ENCODE measurements at places on chromosomes 1 and 21. TPM values are rescaled to one million over a fixed set of nuclear protein-coding genes. Genes with fewer than 3 reads are reported as not detected.

Gene GUCA2A
- not detected for total RNA-seq

Gene PSMB4
- total RNA-seq = 130 TPM

- H3K27me3 ChIP-seq = no peaks in the 10 kb centered on the region
- peaks cover 43% of the 10 kb centered on the region for H3K4me1 ChIP-seq
- peak overlapping the region; percentile 62 for H3K27ac ChIP-seq
- no peaks in the 10 kb centered on the region for H3K36me3 ChIP-seq
- no peak overlapping the region for H3K4me3 ChIP-seq
These were observed 191.9 kb downstream of the RERE start for GRCh38 chr1:8625491-8625890.

DNA sequence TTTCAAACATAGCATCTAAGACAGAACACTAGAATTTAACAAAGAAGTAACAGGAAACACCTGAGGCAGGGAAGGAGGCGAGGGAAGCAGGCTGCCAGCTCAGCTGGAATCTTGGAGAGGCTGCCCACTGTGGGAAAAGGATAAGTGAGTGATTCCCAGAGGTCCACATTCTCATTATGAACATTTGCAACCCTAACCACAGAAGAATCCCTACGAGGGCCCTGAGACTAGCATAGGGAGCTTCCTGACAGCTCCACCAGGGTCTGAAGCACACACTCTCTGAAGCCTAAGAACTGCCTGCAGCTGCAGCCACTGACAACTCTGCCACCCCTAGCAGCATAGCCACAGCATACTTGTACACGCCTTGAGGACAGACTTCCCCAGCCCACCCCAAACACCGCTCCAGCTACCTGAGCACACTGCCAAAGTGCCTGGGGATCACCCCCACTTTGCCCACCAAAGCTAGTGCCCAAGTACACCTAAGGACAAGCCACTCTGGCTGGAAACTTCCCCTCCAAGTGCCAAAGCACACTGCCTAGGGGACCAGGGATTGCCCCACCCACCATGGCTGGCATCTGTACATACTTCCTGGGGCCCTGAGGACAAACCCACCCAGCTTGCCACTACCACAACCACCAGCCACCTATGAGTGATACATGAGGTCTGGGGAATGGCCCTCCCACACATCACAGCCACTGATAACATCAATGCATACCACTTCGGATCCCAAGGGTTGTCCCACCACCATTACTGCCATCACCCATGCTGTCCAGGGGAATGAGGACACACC lies 76.6 kb upstream of the GUCA2A start:
- no peak overlapping the region for H3K4me3 ChIP-seq
- no peaks in the 10 kb centered on the region for H3K4me1 ChIP-seq
- no peaks in the 10 kb centered on the region for H3K27me3 ChIP-seq
- no peak overlapping the region for H3K27ac ChIP-seq
- H3K36me3 ChIP-seq = no peaks in the 10 kb centered on the region

DNA sequence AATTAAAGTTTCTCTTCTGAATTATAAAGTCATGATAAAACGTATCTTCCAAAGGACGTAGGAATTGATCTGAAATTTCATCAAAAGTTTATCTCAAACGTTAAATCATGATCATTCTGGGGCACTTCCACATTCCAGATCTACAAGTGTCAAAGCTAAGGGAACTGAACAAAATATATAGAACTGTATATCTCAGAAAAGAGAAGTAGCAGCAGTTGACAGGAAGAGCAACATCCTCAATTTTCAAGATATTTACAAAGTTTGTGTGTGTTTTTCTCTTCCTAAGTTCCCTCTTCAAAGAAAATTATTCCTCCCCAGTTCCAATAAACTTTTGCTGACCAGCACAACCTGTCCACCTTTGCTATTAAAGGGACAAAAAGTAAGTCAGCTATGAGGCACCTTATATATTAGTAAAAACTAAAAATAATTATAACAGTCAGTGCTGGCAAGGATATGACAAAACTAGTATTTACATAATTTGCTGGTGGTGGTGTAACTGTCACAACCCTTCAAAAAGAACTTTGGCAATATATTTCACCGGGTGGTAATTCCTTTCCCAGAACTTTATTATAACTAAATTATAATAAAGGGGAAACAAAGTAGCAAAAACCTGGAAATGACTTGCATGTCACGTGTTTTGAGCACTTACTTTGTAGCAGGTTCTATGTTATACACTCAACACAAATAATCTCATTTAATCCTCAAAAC lies 38.5 kb upstream of the EYA3 start:
- no peak for DNase-seq
- no peaks in the 10 kb centered on the region for H3K27me3 ChIP-seq
- no peak overlapping the region for H3K4me3 ChIP-seq
- no peak overlapping the region for H3K27ac ChIP-seq
- no peaks in the 10 kb centered on the region for H3K36me3 ChIP-seq

- H3K27ac ChIP-seq = no peak overlapping the region
- H3K4me1 ChIP-seq = no peaks in the 10 kb centered on the region
- no peaks in the 10 kb centered on the region for H3K27me3 ChIP-seq
- no peaks in the 10 kb centered on the region for H3K36me3 ChIP-seq
These were observed 170.7 kb downstream of the IER5 start for GRCh38 chr1:181259026-181259745.

- H3K4me3 ChIP-seq = no peak overlapping the region
- no peak for DNase-seq
- H3K27ac ChIP-seq = no peak overlapping the region
- H3K36me3 ChIP-seq = no peaks in the 10 kb centered on the region
- no peaks in the 10 kb centered on the region for H3K4me1 ChIP-seq
These were observed 5.0 kb downstream of the MYOCOS start for GRCh38 chr1:171627020-171627419.

GRCh38 chr1:54421101-54421504 lies 14.9 kb upstream of the SSBP3 start:
- DNase-seq = no peak
- H3K27ac ChIP-seq = no peak overlapping the region
- no peaks in the 10 kb centered on the region for H3K27me3 ChIP-seq
- H3K4me3 ChIP-seq = no peak overlapping the region
- no peaks in the 10 kb centered on the region for H3K4me1 ChIP-seq

DNA sequence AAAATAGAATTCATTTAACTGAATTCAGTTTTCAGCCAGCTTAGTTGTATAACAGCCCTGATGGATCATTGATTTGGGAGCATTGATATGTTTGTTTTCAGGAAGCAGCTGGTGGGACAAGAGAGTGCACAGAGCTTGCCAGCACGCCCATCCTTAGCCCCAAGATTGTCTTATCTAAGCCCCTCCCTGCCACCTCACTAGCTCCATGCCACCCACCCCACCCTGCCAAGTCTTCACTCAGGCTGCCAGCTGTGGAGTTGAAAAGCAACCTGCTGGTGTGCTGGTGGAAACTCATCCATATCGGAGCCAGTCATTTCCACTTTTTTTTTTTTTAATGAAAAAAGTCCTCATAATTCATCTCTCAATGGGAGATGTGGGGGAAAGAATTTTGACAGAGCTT lies 11.8 kb downstream of the KIRREL1 start:
- H3K4me3 ChIP-seq = no peak overlapping the region
- H3K27me3 ChIP-seq = no peaks in the 10 kb centered on the region
- no peak for DNase-seq
- no peak overlapping the region for H3K27ac ChIP-seq
- H3K36me3 ChIP-seq = no peaks in the 10 kb centered on the region
- H3K4me1 ChIP-seq = no peaks in the 10 kb centered on the region

Data from liver (tissue), 10 donors.